GF-D8 (cell line): ENCODE measurements at places on chromosomes 16 and 17.
A peak's percentile ranks its signal among the peaks of the same experiment; 100 is the strongest.

DNA sequence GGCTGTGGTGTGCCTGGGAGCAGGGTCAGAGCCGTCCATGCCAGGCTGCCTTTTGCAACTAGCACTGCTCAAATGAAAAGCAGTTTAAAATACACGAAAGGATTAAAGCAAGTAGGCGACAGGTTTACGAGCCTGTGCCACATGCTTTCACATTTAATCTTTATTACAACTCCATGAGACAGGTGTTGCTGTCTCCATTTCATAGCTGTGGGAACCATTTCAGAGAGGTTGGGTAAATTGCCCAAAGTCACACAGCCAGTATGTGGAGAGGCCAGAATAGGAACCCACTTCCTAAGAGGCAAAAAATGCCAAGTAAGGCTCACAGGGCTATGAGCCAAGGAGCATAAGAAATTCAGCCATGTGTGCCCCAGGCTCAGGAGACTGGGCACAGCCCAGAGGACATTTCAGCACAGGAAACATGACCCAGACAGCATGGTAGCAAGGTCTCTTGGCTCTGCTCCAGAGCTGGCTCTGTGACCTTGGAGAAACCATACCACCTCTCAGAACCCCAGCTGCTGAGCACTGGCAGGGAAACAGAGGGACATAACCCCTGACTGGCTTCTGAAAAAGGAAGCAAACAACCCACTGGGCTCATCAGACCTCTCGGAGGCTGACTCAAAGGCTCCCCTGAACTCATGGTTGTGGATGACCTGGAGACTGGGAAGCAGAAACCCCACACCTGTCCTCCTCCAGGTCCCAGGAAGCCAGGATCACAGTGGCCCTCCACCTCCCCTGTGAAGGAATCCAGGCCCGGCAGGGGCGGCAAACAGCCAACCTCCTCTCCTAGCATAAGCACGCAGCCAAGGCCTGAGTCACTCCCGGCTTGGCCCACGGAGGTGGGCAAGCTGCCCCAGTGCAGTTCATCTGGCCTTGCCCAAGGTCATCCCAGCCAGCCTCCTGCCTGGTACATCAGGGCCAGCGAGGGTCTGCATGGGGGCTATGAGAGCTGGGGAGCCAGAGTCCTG, 40.3 kb upstream of the MRPS23 start:
- peak; percentile 33 for DNase-seq

DNA sequence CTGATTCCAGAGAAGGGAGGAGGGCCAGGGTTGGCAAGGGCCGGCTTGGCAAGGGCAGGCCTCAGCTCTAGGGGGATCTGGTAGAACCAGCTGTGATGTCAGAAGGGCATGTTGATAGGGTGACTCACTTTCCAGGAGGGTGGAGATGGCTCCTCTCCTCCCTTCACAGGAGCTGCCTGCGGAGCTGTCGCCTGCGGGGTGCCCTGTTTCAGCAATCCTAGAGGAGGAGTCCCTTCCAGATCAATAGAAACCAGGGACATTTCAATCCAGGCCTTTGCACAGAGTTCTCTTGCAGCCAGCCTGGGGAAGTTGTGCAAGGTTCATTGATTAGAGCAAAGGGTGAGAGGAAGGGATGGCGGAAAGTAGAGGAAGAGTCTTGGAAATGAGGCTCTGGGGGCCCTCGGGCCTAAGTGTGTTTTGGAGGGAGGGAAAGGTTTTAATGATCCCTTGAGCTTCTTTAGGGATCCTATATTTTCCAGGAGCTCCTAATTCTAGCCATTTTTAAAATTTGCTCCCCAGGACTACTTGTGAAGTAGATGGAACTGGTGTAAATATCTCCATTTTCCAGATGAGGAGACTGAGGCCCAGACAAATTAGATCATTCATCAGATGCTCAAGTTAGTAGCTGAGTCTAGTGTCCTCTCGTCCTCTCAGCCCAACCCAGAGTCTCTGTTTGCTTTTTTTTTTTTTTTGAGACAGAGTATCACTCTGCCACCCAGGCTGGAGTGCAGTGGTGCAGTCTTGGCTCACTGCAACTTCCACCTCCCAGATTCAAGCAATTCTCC, 24.8 kb upstream of the CSNK2A2 start:
- DNase-seq, result no peak

GRCh38 chr16:49918257-49918656, 62.3 kb upstream of the ZNF423 start:
- no peak for DNase-seq

DNA sequence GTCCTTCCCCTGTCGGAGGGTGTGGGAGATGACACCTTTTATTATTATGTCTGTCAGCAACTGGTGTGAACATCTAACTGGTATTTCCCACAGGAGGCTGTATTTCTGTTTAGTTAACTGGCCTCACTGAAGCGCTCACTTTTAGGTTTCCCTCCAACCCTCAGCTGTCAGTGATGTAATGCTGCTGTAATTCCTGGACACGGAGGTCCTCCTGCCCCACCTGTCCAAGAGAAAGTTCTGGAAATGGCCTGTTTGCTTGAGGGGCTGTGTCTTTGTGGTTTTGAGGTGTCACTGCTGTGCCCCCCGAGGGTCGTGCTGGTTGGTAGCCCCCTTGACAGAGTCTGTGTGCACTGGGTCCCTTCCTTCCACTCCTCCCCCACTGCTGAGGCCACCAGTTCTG, 11.5 kb downstream of the KCNJ12 start:
- DNase-seq, result no peak

DNA sequence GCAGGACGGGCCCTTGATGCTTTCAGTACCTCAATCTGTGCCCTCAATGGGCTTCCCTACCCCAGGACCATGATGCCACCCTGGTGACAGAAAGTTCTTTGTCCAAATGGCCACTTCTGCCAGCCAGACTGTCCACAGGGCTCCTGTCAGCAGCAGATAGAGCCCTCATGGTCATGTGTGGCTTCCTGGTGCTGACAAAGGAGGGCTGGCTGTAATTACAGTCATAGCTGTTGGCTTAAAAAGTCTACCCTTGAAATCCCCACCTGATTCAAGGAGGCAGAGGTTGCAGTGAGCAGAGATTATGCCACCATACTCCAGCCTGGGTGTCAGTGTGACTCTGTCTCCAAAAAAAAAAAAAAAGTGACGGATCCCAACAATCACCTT, 3.3 kb downstream of the TRPV2 start:
- DNase-seq, result no peak

GRCh38 chr16:12160815-12161550, 184.4 kb downstream of the SNX29 start:
- no peak for DNase-seq

DNA sequence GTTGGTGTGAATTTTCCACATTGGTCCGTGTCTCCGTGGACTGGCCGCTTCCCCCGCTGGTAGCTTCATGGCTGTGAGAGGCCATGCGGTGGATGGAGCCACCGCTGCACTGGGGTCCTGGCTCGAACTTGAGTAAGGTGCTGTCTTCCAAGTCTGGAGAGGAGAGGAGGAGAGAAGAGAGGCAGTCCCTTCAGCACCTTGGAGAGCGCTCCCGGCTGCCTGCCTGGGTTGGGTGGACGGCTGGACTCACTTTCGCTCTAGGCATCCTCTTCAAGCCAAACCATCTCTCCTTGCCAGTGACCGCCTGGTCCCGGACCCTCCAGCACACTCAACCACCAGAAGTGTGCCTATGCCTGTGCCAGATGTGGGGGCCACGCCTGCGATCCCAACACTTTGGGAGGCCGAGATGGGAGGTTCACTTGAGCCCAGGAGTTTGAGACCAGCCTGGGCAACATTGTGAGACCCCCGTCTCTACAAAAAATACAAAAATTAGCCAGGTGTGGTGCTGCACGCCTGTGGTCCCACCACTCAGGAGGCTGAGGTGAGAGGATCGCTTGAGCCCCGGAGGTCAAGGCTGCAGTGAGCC, 6.2 kb downstream of the JPH3 start:
- no peak for DNase-seq

GRCh38 chr16:54174750-54175149, 111.8 kb downstream of the IRX3 start:
- DNase-seq, result no peak

GRCh38 chr17:9140550-9141424, 119.5 kb downstream of the NTN1 start:
- no peak for DNase-seq

DNA sequence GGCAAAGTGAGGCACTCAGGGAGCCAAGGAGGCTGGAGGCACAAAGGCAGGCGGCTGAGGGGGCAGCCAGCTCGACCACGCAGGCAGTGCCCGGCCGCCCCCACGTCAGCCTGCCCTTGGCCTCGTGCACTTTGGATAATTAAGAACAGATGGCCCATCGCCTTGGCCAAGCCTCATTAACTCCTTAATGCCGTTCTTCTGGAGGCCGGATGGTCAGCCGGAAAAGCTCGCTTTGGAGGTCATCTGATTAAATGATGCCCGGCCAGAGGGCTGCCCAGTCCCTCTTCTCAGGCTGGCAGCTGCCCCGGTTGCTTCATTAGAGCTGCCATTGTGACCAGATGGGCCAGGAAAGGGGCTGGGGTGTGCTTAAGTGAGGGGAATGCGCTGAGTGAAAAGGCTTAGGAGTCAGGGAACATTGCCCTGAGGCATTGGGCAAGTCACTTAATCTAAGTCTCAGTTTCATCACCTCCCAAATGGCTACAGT, 364.0 kb downstream of the NPIPA8 start:
- DNase-seq, result no peak

DNA sequence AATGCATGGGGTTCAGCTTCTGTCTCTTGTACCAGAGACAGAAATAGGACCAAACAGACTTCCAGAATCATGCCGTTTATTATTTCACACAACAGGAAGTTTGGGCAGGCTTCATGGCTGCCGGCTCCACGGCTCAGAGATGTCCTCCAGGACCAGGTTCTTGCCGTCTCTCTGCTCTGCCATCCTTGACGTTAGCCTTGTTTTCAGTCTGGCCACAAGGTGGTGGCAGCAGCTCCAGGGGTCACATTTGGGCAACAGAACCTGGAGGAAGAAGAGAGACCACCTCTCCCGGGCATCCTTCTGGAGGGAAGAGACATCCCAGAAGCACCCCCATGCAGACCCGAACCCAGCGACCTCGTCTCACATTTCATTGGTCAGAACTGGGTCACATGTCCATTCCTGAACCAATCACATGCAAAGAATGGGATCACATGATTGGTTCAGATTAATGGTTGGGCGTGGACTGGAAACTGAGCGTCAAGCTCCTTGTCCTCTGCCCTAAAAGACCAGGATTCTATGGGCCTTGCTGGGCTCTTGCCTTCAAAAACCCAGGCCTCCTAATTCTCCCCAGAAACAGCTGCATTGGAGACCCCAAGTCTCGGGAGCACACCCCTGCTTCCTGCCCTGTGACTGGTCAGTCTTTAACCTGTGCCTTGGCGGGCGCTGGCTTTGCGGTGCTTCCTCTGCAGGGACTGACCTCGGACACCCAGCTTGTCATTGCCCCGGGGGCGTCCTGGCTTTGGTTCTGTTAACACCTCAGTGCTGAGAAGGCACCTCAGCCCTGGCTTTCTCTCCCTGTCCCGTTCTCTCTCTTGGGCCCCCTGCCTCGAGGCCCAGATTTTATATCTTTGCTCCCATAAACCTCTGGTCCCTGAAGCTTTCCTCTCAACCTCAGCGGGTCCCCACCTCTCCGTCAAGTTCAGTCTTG, 63.3 kb downstream of the IRF8 start:
- DNase-seq, result no peak

- DNase-seq, result no peak
Measured at GRCh38 chr17:74465378-74466110, 890 bp upstream of the CD300A start.

- DNase-seq, result no peak
Measured at GRCh38 chr17:10741416-10742135, 11.8 kb upstream of the TMEM220 start.

GRCh38 chr17:35046740-35047283, 16.7 kb downstream of the RFFL start:
- DNase-seq, result no peak

DNA sequence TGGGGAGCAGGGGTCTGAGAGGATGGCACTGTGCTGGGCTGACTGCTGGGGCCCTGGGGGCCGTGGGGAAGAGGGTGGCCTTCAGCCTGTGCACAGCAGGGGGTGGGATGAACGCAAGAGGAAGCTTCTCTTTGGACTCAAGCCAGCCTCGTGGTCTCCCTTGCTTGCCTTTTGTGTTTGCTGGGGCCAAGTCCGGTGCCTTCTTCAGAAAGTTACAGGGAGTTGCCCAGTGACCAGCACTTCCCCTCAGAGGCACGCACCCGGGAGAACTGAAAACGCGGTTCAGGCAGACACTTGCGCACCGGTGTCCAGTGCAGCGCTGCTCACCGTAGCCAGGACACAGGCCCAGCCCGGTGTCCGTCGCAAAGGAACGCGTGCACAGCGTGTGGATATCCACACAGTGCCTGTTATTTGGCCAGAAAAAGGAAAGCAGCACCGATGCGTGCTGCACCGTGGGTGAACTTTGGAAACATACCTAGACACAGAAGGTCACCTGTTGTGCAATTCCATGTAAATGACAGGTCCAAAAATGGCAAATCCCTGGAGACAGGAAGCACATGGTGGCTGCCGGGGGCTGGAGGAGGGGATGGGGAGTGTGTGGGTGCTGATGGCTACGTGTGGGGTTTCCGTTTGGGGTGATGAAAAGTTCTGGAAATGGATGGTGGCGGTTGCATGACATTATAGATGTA, 29.4 kb upstream of the NUDT16L1 start:
- peak; percentile 90 for DNase-seq

- DNase-seq, result no peak
Measured at GRCh38 chr17:35747540-35748017, 5.5 kb downstream of the GAS2L2 start.

DNA sequence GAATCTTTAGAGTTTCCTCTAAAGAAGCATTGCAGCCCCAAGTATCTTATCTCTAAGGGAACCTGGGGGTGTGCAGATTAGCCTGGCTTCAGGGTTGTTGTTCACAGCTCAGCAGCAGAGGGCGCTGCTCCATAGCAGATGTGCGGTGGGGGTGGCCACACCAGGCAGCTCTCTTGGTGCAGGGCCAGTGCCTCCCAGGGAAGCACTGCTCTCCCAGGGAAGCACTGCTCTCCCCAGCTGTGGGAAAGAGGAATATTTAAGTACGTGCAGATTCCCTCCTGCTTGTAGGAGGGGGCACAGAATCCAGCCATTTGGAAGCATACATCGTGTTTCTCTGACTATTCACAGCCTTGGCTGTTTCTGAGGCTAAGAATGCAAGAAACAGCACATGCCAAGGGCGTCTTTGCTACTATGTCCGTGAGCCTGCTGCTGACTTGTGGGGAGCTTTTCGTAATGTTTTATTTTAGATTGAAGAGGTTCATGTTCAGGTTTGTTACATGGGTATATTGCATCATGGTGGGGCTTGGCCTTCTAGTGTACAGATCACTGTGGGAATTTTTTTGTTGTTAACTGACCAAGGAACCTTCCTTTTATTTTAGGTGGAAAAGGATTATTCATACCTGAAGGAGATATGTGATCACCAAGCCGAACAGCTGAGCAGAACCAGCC, 217.8 kb downstream of the SPECC1 start:
- DNase-seq, result no peak
